NCI-H187 (cell line): ENCODE measurements at places on chromosomes 5 and 9.

DNA sequence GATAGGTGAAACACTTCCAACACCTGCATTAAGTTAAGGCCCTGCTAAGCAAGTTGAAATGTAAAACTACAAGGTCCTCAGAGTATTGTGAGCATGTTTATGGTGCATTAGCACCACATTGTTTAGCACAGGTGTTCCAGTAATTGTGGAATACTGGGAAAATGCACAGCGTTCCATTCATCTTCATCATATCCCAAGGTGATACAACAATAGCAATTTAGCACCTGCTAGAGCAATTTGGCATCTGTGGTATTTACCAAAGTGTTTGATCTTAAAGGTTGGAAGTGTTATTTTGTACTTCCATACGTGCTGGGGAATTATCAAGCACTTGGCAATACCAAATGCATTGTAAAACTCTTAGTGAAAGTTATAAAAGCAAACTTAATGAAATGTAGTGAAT, 266.8 kb downstream of the CYLC2 start:
- DNase-seq = no peak

DNA sequence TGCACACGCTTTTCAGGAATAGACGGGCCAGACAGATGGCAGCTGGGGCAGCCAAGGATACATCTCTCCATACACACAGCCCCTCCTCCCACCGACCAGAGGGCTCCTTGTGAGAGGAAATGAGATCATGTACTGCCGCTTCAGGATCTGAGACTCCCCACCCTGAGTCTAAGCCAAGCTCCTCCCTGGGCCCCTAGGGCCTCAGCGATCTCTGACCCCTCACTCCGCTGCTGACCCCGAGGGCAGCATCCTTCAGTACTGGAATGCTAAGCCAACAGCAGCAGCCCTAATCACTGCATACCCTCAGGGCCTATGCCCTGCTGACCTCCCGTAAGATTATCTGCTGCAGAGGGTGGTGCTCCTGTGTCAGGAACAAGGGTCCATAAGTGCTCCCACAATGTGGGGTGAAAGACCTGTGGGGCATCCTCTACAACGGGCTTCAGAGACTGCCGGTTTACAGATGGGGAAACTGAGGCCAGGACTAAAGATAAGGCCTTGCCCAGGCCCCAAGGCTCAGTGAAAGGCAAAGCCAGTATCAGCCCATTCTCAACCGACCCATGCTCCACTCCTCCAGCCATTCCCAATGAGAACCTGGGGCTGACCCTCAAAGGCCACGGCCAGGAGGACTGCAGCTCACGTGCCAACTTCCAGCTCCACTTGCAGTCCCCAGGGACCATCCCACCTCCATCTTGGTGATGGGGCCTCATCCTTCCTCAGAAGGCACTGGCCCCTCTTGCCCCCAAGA, 37.5 kb downstream of the BICD2 start:
- no peak for DNase-seq

DNA sequence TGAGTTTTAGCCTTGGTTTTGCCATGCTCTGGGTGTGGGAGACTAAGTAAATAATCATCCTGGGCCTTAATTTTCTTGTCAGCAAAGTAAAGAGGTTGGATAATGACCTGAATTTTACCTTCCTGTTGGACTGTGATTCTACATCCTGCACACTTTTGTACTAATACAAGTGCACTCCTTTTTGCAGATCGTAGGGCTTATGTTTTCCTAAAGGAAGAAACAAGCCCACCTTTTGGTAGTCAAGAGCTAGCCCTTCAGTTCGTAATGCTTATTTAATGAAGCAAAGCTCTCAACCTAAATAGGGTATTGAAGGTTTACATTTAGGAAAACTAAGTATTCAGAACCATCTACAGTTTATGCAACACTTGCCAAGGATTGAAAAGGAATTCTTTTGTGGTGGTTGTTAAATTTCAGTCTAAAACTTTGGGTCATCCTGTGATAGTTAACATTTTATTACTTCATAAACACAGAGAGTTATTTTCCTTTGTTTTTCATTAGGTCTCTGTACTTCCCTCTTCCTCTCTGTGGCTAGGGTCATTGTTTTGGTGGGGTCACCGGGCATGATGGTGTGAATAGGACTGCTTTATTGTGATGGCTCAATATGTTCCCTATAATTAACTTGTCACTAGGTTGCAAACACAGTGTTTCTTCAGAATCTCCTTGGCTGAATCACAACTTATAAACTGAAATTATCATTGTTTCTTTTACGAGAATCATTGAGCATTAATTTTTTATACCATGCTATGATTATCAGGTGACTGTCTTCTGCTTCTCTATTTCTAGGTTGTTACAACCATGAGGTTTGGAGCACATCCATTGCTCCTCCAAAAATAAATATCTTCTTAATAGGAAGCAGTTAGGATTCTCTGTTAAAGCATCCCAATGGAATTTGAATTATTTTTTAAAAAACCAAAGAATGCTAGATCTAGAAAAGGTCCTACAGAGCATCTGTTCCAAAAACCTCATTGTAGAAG, 28.5 kb downstream of the SPINK5 start:
- no peak for DNase-seq

- no peak for DNase-seq
These were observed 37.7 kb upstream of the PCSK1 start for GRCh38 chr5:96470785-96471184.

DNA sequence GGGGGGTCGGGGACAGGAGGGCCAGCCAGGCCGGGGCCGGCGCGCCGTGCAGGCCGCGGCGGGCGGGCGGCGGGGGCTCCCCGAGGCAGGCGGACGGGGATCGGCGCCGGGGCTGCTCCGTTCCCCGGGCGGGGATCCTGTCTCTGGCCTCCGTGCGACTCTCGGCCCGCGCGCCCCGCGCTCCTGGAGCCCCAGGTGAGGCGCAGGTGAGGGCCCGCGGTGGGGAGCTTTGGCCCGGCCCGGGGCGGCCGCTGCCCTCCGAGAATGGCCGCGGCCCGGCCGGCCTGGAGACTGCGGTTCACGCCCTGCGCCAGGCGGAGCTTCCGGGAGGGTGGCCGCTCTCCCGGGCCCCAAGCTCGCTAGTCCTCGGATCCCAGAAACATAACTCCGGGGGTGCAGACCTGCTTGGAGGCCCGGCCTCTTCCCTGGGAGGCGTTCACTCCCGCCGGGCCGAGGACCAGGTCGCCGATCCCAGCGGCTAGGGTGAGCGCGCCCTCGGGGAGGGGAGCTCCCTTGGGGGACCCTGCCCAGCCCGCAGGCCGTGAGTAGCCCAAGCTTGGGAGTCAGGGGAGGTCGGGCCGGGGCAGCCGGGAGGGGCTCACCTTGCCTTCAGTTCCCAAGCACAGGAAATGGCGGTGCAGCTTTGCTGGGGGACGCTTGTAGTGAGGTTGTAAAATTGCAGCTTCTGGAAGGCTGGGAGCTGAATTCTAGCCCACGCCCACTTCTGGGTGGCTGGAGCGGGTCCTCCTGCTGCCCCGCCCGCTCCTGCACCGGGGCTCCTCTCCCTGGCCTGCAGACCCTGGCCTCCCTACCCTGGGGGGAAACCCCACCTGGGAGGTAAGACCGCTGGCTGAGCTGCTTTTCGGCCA, 723 bp downstream of the PPP1R26 start:
- no peak for DNase-seq

GRCh38 chr5:140094889-140095288, 19.0 kb upstream of the PURA start:
- no peak for DNase-seq

- no peak for DNase-seq
These were observed 323.5 kb downstream of the TLE4 start for GRCh38 chr9:79895232-79895631.
